ENCODE measurements at places on chromosomes 6 and 20.
A peak's percentile ranks its signal among the peaks of the same experiment; 100 is the strongest.

DNA sequence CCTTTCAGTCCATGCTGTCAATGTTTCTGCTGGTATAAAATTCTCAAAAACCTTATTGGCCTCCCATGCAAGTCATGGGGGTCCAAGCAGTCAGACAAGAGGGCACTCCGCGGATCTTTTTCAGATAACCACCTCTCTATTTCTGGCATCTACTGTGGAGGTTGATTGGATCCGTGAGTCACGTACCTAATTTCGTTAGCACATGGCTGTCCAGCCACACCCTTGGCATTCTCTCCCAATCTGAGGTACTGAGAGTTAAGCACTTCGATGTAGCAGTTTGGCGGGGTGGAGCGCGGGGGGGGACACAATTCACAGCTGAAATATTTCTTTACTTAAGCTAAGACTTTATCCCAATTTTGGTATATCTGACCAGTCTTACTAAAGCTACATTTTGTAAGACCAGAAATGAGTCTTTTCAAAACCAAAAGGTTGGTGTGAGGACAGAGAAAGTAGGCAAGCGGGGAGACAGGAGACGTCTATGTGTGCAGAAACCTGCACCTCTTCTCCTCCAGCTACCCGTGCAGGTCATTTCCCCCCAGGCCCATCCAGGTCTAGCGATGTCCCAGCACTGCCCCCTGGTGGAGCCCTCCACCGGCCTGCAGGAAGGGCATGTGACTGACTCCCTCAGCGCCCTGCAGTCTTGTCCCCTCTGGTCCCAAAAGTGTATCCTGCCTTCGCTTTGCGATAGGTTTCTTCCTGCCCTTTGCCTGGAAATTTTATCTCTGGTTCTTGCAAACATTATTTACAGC, 113.1 kb downstream of the ADAT2 start:
- DNase-seq, result no peak

DNA sequence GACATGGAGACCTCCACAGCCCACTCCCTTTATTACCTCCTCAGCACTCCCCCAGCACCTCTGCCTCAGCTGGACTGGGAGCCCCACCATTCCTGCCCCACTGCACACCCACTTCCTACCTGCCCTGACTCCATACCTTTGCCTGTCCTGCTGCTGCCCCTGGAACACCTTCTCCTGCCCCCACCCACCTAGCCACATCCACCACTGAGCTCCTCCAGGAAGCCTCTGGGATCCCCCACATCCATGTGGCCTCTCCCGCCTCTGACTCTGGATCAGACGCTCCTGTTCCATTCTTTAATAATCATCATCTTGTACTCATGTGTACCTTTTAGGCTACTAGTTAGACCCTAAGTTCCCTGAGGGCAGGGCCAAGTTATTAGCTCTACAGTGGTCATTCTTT, 2.2 kb upstream of the SDCBP2 start:
- DNase-seq, result no peak

DNA sequence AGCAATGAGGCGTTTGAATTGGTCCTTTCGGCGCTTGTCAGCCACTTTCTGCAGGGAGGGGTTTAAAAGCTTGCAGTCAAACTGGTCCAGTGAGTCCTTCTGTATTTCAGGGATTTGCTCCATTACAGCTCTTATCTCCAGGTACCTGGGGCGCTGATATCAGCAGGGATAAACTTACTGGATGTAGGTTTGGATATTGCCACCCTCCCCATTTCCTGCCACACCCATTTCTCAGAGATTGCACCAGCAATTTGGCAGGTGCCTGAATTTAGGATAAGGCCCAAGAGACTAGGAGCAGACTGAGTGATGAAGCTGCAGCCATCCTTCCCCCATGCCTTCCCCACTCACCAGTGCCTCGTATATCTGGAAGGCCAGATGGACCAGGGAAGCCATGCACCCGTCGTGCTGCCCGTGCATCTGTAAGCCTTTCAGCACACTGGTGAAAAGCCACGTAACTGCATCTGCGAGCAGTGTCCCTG, 7.6 kb downstream of the POLR1C start:
- no peak for DNase-seq

- DNase-seq, result no peak
Observed at GRCh38 chr6:124873066-124873410, 89.2 kb upstream of the RNF217 start.

DNA sequence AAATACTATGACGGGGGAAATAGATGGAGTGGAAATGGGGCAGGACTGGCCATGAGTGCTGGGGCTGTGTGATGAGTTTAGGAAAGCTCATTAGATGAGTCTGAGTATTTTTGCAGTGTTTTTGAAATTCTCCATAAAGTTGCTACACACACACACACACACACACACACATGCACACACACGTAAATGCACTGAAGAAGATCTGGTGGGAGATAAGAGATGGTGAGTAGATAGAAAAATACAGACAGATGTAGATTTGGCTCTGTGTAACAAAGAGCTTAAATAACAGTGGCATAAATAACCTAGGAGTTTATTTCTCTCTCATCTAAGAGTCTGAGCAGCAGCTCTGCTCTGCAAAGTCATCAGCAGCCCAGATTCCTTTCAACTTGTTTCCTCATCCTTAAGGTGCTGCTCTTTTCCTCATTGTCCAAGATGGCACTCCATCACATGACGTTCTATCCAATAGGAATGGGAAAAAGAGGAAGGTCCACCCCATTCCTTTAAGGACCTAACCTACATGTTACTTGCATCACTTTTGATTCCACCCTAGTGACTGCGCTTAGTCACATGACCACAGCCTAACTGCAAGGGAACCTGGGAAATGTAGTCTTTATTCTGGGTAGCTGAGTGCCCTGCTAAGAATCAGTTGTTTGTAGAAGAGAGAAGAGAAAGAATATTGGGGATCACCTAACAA, 76.4 kb downstream of the EYA2 start:
- no peak for DNase-seq

- DNase-seq, result no peak
Observed at GRCh38 chr6:159151266-159151855, 17.8 kb upstream of the FNDC1 start.

GRCh38 chr6:142944124-142945048, 590 bp downstream of the HIVEP2 start:
- peak; percentile 82 for DNase-seq

- DNase-seq, result no peak
Observed at GRCh38 chr6:170199716-170200115, 91.2 kb downstream of the DLL1 start.
